Ammon's horn (tissue), 1 donor: ENCODE measurements at places on chromosomes 12 and 14.

DNA sequence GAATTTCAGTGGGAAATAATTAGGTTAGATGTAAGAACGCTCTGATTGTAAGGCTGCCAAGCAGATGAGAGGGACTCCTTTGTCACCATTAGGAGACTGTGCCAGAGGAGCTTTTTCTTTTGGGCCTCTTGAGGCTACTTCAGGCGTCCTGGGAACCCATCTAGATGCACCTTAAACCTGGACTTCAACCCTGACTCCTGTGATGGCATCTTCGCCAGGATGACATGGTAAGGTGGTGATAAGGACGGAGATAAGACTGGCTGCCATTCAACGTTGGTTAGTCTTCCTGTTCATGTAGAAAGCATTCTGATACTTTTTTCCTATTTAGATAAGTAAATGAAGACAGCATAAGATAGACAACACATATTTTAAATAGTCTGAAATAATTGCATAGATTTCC, 36.3 kb downstream of the STK38L start:
- no peak for DNase-seq

GRCh38 chr14:92797935-92798653, 4.0 kb downstream of the GOLGA5 start:
- no peak for DNase-seq

DNA sequence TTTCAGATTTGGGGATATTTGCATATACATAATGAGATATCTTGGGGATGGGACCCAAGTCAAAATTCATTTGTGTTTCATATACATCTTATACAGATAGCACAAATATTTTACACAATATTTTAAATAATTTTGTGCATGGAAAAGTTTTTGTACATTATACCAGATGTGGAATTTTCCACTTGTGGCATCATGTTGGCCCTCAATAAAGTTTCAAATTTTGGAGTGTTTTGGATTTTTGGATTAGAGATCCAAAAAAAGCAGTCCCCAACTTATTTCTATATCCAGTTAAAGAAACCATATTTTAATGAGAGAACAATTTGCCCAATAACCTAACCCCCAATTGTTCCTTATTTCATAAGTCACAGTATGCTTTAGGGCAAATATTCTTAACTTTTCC, 4.5 kb downstream of the GNPNAT1 start:
- DNase-seq: no peak

- DNase-seq: no peak
Observed at GRCh38 chr14:22505697-22506377, 83.2 kb downstream of the DAD1 start.

DNA sequence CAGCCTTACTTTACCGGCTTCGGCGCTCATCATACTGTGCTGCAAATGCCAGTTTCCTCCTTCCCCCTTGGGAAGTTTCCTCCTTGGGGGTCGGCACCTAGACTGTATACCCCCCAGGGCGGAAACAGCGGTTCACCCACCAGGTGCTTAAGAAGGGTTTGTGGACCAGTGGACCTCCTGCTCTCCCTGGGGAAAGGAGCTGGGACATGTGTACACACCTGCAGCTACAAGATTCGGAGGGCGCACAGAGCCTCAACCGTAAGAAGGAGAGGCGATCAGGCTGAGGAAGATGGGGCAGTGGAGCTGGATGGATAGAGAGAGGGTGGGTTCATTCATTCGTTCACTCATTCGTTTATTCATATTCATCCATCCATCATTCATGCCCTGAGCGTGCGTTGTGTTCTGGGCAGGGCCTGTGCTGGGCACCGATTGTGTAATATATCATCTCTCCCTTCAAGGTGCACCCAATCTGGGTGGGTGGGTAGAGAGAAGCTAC, 717 bp upstream of the ZNF839 start:
- no peak for DNase-seq

DNA sequence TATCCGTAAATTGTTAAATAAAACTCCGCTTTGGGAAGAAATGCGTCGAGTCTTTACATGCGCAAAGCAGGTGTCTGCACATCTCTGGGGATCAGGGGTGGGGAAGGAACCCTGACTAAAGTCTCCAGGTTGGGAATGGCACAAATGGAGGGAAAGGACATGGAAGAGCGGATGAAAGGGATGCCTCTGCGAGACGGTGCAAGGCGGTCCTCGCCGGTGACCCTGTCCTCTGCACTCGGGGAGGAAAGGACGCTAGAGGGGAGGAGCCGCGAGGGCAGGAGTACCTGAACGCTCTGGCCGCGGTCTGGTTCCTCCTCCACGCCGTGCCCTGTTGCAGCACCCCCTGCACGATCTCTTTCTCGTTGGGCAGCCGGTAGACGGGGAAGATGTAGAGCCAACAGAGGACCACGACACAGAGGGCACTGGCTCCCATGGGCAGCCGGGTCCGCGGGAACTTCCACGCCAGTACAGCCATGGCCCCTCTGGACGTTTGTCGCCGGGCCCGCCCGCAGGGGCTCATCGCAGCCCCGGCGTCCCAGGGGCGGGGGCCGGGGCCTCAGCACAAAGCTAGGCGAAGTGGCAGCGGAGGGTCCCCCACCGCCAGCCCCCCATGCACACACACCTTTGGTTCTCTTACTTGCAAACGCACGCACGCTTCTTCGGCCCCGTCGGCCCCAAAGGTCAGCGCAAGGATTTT, 646 bp downstream of the ST8SIA1 start:
- DNase-seq: no peak

- DNase-seq: peak; percentile 23
Observed at GRCh38 chr12:96104566-96104965, 69.2 kb upstream of the LTA4H start.

- DNase-seq: peak; percentile 88
Observed at GRCh38 chr14:64510825-64511671, 6.5 kb downstream of the ZBTB1 start.

GRCh38 chr12:52231305-52232202, 1.5 kb upstream of the KRT7 start:
- no peak for DNase-seq

DNA sequence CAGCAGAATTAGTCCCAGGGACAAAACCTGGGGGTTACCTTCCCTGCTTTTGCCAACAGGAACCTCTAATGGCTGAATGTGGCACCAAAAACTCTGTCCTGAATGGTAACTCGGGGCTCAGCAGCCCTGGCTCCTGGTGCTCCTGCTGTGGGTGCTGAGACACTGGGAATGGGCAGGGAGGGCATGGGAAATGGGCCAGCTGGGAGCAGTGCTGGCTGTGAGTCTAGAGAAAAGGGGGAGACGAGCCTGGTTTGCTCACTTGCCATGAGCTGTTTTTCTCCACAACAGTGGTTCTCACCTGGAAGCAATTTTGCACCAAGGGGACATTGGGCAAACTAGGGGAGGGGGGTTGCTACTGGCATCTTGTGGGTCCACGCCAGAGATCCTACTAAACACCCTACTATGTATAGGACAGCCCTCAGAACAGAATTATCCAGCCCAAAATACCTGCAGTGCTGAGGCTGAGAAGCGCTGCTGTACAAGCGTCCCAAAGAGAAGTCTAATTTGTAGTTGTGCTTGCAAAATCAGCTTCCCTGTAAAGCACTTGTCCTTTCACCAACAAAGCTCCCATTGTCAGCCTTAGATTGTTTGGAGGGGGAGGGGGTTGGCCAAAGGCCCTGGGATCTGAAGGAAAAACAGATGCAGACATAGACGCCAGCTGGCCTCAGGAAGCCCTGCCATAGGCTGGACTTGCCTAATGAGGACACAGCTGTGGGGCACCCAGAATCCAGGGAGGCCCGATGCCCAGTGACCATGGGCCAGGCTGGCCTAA, 3.6 kb downstream of the LRRC74A start:
- peak; percentile 95 for DNase-seq

- no peak for DNase-seq
Observed at GRCh38 chr12:127501916-127502315, 765.1 kb upstream of the TMEM132C start.

- no peak for DNase-seq
Observed at GRCh38 chr14:49483268-49483667, 102.9 kb downstream of the RPS29 start.

DNA sequence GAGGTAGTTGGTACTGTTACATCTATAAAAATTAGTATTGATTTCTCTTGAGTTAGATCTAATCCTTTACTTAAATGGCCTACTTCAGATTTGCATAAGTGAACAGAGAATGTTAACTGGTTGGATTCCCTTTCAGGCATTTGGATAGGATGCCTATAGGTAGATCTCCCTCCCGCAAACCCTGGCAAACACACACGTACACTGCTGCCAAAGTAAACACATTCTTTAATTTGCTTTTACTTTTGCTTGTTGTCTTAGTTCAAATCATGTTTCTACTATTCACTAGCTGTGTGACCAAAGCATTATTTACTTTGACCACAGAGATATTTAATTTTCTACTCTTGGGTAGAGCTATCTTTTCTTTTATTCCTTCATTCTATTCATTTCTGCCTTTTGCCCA, 936.1 kb upstream of the FBXO33 start:
- no peak for DNase-seq

- DNase-seq: peak; percentile 96
Observed at GRCh38 chr12:21657326-21658077, at the start of gene LDHB. TSS of gene LDHB (minus strand) at chr12:21657842. CDS start at chr12:21654671, 3,171 bp downstream.

- no peak for DNase-seq
Observed at GRCh38 chr12:23238957-23239356, 614.0 kb downstream of the ETNK1 start.

- DNase-seq: no peak
Observed at GRCh38 chr12:88947486-88948043, 367.3 kb upstream of the KITLG start.

- no peak for DNase-seq
Observed at GRCh38 chr12:3882406-3882805, 9.2 kb upstream of the PARP11 start.

DNA sequence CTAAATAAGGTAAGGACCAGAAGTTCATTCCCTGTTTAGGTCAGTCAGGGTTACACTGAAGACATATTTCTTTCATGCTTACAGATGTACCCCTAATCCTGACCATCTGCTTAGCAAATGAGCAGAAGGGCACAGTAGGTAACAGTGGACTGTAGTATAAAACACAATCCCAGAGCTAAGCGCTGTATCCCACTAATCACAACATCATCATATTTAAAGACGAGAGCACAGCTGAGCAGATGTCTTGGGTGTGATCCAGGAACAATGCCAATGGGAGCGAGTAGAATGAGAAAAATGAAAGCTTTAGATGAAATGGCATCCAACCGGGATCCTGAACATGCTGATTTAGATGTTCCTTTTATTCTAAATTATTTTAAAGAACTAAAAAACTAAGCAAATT, 213.4 kb downstream of the CCER1 start:
- peak; percentile 4 for DNase-seq

- DNase-seq: peak; percentile 58
Observed at GRCh38 chr14:99479906-99480869, at the start of gene SETD3. TSS of gene SETD3 (minus strand) at chr14:99480859. CDS start at chr14:99465805, 15,054 bp downstream.

GRCh38 chr14:42664190-42664589, 1057.5 kb downstream of the LRFN5 start:
- no peak for DNase-seq

DNA sequence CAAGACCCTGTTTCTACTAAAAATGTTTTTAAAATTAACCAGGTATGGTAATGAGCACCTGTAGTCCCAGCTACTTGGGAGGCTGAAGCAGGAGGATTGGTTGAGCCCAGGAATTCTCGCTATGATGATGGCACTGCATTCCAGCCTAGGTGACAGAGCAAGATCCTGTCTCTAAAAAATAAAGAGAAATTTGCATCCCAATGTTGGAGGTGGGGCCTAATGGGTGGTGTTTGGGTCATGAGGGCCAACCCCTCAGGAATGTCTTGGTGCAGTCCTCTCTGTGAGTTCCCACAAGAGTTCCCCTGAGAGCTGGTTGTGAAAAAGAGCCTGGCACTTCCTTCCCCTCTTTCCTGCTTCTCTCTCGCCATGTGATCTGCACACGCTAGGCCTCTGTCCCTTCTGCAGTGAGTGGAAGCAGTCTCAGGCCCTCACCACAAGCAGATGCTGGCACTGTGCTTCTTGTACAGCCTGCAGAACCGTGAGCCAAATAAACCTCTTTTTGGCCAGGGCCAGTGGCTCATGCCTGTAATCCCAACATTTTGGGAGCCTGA, 11.3 kb downstream of the ACOT6 start:
- DNase-seq: no peak

DNA sequence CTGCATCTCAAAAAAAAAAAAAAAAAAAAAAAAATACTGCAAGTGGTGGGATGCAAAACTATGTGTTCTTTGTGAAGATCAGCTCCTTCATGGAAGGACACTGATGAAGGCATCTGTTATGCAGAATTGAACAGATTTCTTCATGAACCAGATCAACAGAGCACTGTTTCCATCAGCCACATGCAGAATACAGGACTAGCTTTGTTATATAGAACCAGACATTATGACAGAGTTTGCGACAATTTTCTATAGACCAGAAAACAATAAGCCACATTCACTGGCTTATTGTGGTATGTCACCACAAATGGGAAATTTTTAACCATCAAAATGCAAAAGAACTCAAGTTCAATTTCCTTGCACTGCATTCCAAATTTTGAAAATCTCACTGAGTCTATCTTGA, 34.7 kb downstream of the CIT start:
- peak; percentile 27 for DNase-seq

DNA sequence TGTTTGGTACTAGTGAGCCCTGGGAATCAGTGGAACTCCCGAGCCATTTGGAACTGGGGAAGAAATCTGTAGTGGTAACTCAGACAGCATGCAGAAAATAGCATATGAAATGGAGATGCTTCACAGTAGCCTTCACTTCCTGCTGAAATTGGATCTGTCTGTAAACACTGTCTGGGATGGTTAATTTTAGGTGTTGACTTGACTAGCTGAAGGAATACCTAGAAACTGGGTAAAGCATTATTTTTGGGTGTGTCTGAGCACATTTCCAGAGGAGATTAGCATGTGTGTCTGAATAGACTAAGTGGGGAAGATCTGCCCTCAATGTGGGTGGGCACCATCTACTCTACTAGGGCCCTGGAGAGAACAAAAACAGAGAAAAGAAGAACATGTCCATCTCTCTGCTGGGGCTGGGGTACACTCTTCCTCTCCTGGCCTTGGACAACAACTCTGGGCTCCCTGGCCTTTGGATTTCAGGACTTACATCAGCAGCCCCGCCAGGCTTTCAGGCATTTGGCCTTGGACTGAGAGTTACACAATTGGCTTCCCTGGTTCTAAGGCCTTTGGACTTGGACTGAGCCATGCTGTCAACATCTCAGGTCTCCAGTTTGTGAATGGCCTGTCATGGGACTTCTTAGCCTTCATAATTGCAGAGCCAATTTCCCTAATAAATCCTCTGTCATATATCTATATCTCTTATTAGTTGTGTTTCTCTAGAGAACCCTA, 14.0 kb upstream of the CRADD start:
- DNase-seq: no peak

DNA sequence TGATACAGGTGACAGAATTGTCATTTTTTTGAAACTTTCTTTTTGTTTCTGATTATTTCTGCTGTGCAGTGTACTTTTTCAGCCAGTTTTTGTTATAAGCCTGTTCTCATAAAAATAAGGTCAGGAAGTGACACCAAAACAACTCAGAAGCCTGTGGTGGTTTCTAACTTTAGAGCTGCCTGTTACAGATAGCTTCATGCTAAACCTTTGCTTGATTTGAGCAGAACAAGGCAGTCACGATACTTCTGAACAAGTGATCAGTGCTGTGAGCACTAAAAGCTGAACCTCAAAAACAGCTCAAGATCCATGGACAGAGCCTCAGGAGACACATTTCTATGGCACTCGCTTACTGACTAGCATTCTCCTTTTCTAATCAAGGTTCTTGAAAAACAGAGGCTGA, 82.0 kb downstream of the PRKCH start:
- no peak for DNase-seq
